ENCODE measurements at places on chromosomes 3 and 15.

DNA sequence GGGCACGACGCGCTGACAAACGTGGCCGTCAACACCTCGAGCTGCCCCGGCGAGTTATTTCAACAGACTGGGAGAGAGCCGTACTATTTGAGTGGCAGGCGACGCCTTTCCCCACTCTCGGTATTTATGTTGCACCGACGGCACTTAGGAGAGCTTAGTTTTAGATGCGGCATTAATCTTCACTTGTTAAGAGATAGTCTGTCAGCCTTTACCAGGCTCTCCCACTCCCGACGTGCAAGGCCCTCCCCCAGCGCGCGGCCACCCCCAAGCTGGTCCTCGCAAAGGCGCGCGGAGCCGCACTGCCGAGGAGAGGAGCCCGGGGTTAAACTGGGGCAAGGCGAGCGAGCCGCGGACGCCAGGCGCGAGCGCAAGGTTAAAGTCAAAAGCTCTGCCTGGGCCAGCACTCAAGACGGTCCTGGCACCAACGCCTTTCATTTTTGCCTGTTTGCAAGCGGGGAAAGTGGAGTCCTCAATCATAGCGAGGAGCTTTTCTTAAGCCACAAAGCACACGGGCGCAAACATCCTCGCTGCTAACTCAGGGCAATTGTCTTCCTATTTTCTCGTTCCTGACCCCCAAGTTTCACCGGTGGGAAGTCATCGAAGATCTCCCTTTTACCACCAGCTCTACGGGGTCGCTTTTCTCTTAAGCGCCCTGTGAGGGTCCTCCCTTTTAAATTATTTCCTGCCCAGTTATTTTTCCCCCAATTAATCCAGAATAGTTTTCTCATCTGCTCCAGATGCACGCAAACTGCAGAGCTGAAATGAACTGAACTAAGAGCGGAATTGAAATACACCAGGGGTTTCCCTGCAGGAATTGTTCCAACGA lies 86.6 kb downstream of the NR2F2 start:
- peaks cover 27% of the 10 kb centered on the region for H3K27me3 ChIP-seq
- H3K4me1 ChIP-seq = no peaks in the 10 kb centered on the region
- no peaks in the 10 kb centered on the region for H3K36me3 ChIP-seq
- DNase-seq = no peak
- no peak overlapping the region for H3K27ac ChIP-seq

GRCh38 chr3:141782386-141782932 lies 19.3 kb downstream of the GRK7 start:
- H3K27me3 ChIP-seq = no peaks in the 10 kb centered on the region
- H3K27ac ChIP-seq = no peak overlapping the region
- H3K4me3 ChIP-seq = no peak overlapping the region
- no peak for DNase-seq
- no peaks in the 10 kb centered on the region for H3K36me3 ChIP-seq

- no peaks in the 10 kb centered on the region for H3K36me3 ChIP-seq
- H3K27me3 ChIP-seq = no peaks in the 10 kb centered on the region
- DNase-seq = no peak
Measured at GRCh38 chr3:71671216-71671845, 53.9 kb downstream of the EIF4E3 start.

DNA sequence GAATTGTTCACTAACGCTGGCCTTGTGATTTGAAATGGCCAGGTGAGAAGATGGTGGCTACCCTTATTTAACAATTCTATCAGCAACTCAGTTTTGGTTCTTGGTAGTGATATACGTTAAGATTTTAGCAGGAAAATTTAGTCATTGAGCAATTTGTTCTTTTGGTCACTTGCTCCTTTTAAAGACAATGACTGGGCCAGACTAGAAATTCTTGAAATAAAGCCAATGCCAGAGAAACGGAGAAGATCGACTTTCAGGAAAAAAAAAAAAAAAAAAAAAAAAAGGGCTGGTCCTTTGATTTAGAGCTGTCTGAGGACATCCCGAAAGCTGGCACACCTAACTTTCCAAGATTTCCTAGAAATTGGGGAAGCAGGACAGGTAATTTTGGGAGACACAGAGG lies 178.5 kb downstream of the FNDC3B start:
- no peaks in the 10 kb centered on the region for H3K36me3 ChIP-seq
- H3K4me1 ChIP-seq = peaks cover 6% of the 10 kb centered on the region
- no peaks in the 10 kb centered on the region for H3K27me3 ChIP-seq
- no peak for DNase-seq

DNA sequence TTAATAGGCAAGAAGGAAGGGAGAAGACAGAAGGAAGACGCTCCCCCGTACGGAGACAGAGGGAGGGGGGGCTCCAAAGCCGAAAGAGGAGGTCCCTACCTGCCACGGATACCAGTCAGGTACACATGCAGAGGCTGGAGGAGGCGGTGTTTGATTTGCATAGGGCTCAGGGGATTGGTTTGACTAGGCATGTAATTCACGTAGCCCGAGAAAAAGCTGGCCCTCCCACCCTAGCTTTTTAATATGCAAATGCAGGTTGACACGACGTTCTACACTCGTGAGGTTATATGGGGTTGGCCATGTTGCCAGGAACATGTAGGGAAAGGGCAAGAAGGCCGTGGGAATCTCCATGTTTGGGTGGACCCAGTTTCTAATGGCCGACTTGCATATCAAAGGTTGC lies 29.8 kb downstream of the ZNF592 start:
- H3K4me1 ChIP-seq = no peaks in the 10 kb centered on the region
- peaks cover 3% of the 10 kb centered on the region for H3K36me3 ChIP-seq
- DNase-seq = no peak
- H3K27me3 ChIP-seq = no peaks in the 10 kb centered on the region
- no peak overlapping the region for H3K4me3 ChIP-seq

- H3K36me3 ChIP-seq = no peaks in the 10 kb centered on the region
- peak; percentile 71 for DNase-seq
- no peaks in the 10 kb centered on the region for H3K4me1 ChIP-seq
- H3K4me3 ChIP-seq = peak within 1 kb of the TSS; percentile 85
- no peaks in the 10 kb centered on the region for H3K27me3 ChIP-seq
Measured at GRCh38 chr3:4466741-4467521, at the start of gene SUMF1. Gene SUMF1 (minus strand): TSS chr3:4467269. CDS start chr3:4467245, 24 bp downstream.

DNA sequence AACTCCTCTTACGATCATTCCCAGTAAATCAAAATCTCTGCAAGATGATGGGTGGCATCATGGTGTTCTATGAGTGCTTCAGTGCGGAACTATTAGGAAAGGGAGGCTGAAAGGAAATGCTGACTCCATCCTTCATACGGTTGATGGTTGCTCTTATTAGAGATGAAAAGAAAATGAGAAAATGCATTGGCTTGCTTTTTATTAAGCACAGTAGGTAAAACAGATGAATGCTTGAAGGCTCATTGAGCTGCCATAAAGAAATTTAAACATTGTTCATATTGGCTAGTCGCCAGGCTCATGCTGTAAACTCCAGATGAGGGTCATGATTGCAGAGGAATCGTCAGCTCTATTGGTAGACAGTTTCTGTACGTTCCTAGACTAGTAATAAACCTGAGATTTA lies 115.8 kb downstream of the EPHA3 start:
- H3K27me3 ChIP-seq = no peaks in the 10 kb centered on the region
- no peaks in the 10 kb centered on the region for H3K4me1 ChIP-seq
- no peak overlapping the region for H3K27ac ChIP-seq
- no peaks in the 10 kb centered on the region for H3K36me3 ChIP-seq
- no peak for DNase-seq
- H3K4me3 ChIP-seq = no peak overlapping the region

DNA sequence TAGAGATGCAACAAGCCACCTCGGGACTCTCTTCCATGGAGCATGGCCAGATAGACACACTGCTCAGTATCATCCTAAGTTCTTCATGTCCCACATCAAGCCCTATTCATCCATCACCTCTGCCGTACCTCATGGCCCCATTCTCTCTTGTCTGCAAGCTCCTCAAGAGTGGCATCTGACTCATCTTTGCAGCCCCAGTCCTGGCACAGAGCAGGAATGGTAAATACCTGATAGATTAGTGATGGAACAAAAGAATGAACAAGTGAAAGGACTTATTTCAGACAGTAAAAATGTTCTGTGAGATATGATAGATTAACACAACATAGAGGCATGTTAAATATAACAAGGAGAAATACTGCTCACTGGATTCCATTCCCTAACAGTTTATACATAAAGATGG lies 176.4 kb downstream of the ISL2 start:
- H3K27ac ChIP-seq = no peak overlapping the region
- DNase-seq = no peak
- no peaks in the 10 kb centered on the region for H3K4me1 ChIP-seq
- H3K27me3 ChIP-seq = no peaks in the 10 kb centered on the region
- no peaks in the 10 kb centered on the region for H3K36me3 ChIP-seq

DNA sequence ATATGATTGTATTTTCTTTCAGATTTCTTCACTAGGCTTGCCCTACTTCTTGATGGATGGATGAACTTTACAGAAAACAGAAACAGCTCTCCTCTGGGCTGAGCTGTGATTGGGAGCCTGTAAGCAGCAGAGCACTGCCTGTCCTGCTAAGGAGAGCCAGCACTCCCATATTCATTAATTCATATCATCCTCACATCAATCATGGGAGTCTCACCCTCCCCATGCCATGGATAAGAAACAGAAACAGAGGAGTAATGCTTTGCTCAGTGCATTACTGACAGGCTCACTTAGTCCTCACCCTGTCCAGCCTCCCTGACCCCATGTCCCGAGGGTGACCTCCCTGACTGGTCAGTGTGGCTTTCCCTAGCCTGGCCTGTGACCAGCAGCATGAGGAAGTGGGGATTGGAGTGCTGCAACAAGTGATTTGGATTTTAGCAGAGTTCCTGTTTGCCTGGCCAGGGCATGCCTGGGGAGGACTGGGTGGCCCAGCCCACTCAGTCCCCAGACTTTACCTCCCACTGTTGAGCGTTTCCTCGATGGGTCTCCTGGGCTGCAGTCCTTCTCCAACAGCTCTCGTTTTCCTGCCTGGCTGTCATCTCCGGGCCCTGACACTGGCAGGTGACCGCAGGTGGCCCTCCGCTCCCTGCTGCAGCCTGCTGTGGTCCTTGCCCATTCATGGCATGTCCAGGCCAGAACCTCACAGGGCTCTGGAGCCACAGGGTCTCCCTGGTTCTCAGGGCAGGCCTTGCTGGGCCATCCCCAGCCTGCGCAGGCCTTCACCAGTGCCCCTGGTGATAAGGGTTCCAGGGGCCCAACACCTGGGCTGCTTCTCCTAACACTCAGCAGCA lies 1.3 kb upstream of the TMIE start:
- no peak overlapping the region for H3K27ac ChIP-seq
- no peaks in the 10 kb centered on the region for H3K36me3 ChIP-seq
- peaks cover 6% of the 10 kb centered on the region for H3K27me3 ChIP-seq
- peaks cover 5% of the 10 kb centered on the region for H3K4me1 ChIP-seq

GRCh38 chr3:114789803-114790202 lies 357.3 kb downstream of the ZBTB20 start:
- H3K27me3 ChIP-seq = no peaks in the 10 kb centered on the region
- no peak for DNase-seq
- H3K4me3 ChIP-seq = no peak overlapping the region
- no peaks in the 10 kb centered on the region for H3K36me3 ChIP-seq
- no peak overlapping the region for H3K27ac ChIP-seq
- H3K4me1 ChIP-seq = no peaks in the 10 kb centered on the region

DNA sequence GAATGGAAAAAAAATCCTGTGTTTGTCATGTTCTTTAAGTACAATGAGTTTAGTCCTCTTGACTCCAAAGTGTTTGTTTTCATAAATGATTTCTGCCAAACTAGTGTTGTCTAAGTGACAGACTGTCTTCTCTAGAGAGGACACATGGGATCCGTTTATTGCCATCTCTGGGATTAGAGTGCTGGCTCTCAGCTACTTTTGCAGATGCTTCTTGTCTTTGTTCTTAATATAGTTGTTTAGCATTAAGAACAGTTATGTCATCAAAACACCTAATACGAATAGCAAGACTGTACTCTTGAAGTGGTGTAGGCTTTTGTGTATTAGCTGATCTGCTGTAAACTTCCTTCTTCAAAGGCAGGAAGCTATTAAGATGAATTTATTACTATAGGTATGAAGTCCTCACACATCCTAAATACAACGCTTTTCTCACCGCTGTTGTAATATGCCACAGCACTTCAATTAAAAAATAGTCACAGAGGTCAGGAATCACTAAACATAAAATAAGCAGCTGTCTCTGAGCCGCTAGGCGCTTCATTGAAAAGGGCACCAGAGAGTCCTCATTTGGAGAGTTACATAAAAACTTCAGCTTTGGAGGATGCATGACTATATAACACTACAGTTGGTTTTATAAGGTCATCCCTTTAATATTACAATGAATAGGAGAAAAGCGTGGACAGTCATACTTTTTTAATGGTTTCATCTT lies 128.3 kb upstream of the ZNF385D start:
- DNase-seq = no peak
- H3K27ac ChIP-seq = no peak overlapping the region
- H3K27me3 ChIP-seq = no peaks in the 10 kb centered on the region
- H3K36me3 ChIP-seq = no peaks in the 10 kb centered on the region

- no peak overlapping the region for H3K4me3 ChIP-seq
- no peaks in the 10 kb centered on the region for H3K4me1 ChIP-seq
- peak; percentile 33 for DNase-seq
- H3K36me3 ChIP-seq = no peaks in the 10 kb centered on the region
- no peak overlapping the region for H3K27ac ChIP-seq
Measured at GRCh38 chr15:78709263-78709882, 68.4 kb upstream of the CHRNB4 start.

GRCh38 chr15:42193383-42193782 lies 14.7 kb downstream of the VPS39 start:
- H3K36me3 ChIP-seq = peaks cover under 1% of the 10 kb centered on the region
- H3K27ac ChIP-seq = no peak overlapping the region

- H3K36me3 ChIP-seq = no peaks in the 10 kb centered on the region
- no peak overlapping the region for H3K4me3 ChIP-seq
Measured at GRCh38 chr15:73704869-73705645, 20.9 kb downstream of the CD276 start.

DNA sequence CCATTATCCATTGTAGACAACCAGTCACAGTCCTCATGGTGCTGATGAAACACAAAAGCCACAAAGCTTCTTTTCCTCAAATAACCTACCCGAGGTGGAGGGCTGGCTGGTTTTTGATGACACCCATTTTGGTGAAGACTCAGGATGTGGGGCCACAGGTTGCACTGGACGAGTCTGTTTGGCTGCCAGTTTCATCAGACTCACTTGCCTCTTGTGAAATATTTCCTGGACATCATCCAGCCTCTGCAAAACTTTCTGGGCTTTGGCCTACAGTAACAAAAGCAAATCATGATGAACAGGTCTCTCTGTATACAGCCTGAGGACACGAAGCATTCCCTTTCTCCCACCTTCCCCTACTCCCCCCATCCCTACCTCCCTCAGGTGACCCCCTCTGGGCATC lies 42.2 kb downstream of the B3GNT5 start:
- H3K36me3 ChIP-seq = no peaks in the 10 kb centered on the region
- peak overlapping the region; percentile 53 for H3K27ac ChIP-seq
- H3K4me3 ChIP-seq = no peak overlapping the region
- peak; percentile 88 for DNase-seq

DNA sequence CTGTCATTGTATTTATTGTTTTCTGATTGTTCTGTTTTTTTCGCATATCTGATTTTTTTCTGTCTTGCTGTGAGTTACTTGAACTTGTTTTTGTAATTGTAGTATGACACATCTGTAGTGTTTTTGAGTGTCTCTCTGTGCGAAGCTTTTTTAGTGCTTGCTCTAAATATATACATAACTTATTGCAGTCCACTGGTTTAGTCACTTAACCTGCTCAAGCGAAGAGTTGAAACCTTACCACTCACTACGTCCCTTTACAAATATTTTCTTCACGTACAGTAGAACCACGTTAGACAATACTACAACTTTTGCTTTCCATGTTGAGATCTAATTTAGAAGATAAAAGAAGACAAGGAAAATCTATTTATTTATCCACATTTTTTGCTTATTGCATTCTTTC lies 713.0 kb upstream of the GRM7 start:
- no peaks in the 10 kb centered on the region for H3K4me1 ChIP-seq
- H3K27me3 ChIP-seq = no peaks in the 10 kb centered on the region
- H3K36me3 ChIP-seq = no peaks in the 10 kb centered on the region
- DNase-seq = no peak
- no peak overlapping the region for H3K4me3 ChIP-seq

Measured in prostate gland (tissue), 2 donors.